ENCODE measurements at places on chromosomes 6 and 20.
A peak's percentile ranks its signal among the peaks of the same experiment; 100 is the strongest.

GRCh38 chr6:15352220-15352619 lies 106.4 kb downstream of the JARID2 start:
- DNase-seq = no peak

GRCh38 chr20:45429618-45430017 lies 13.7 kb downstream of the PIGT start:
- no peak for DNase-seq

GRCh38 chr6:35046103-35046502 lies 95.0 kb downstream of the TCP11 start:
- no peak for DNase-seq

DNA sequence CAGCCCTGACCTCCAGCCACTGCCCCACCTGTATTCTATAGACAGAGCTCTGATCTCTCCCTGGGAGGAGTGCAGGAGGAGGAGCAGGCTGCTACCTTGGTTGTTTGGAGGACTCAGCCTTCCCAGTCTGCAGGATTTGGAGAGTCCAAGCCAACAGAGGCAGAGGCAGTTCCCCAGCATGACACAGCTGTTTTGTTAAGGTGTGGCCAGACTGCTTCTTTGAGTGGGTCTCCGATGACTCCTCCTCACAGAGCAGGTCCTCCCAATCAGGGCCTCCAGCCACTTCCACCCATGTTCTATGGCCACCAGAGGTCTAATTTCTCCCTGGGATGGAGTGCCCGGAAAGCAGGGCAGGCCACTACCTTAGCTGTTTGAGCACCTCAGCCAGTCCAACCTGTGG lies 203.5 kb downstream of the HACE1 start:
- no peak for DNase-seq

- no peak for DNase-seq
Observed at GRCh38 chr6:3151691-3152090, 5.7 kb downstream of the TUBB2A start.

DNA sequence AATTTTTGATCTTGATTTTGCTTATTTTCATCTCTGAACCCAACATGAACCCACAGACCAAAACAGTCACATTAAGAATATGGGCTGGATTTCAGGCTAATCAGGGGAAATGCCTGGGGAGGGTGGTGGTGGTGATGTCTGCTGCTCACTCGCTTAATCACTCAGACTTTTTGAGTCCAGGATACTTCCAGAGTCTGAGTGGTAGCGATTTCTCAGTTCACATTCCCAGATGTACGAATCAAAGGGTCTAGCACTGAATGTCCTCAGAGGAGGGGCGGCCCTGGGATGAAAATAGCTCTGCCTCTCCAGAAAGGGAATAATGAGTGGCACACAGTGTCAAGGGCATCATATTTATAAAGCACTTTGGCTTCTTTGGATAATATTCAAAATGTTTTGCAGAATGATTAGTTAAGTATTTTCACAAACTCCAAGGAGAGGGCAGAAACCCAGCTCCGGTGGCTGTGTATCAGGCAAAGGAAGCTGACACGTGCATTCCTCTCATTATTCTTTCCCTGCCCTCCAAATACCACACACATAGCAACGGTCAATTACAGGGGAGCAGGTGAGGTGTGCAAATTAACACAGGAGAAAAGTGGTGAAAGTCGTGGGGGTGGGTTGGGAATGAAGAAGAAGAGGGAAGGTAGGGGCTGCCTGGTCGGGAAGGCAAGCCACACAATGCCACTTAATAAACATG lies 345.2 kb upstream of the RSPO3 start:
- no peak for DNase-seq

DNA sequence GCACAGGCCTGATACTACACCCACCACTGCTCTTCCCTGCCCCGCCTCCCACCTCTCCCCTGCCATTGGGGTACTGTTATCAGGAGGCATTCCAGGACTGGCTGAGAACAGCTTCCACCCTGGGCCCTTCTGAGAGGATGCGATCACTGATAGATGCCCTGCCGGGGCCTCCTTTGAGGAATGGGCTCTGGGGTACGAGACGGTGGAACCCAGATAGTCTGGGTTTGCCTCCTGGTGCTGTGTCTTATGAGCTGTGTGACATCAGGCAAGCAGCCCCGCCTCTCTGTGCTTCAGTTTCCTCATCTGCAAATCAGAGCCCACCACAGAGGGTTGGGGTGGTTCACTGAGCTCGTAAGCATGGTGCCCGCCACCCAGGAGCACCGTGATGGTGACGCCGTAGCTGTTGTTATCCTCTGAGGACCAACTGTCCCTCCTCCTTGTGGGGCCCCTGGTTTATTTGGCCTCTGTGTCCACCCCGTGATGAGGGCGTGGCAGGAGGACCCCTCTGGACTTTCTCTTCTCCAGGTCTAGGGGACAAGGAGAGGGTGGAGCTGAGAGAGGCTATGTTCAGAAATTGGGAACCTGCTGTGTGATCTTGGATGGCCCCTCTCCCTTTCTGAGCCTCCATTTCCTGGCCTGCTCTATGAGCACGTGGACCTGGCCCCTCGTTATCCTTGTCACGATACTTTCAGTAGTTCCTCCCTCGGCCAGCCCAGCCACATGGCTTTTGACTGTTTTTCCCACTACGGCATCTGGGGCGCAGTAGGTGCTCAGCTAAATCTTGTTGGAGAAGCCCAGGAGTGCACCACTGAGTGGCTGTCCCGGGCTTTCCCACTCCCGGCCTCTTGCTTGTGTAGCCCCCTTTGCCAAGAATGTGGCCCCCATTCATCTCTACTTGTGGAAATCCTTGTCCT lies 18.3 kb downstream of the SRC start:
- DNase-seq = no peak

DNA sequence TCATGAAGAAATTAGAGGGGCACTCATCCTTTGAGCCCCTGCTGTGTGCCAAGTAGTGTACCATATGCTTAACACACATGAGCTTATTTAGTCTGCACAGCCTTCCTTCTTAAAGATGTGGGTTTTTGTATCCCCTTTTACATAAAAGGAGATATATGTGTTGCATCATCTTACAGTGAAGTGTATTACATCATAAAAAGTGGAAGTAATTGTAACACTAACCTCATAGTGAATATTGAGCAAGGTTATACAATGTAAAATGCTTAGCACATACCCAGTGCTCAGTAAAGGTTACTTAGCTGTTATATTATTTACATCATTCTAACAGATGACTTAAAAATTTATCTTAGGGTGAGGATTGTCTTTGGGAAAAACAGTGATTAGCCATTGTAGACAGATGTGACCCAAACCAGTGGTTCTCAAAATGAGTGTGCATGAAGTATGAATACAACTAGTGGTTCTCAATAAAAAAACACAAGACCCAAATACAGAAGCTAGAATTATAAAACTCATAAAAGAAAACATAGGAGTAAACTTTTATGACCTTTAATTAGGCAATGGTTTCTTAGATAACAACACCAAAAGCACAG lies 3.8 kb upstream of the PIGU start:
- DNase-seq = no peak

DNA sequence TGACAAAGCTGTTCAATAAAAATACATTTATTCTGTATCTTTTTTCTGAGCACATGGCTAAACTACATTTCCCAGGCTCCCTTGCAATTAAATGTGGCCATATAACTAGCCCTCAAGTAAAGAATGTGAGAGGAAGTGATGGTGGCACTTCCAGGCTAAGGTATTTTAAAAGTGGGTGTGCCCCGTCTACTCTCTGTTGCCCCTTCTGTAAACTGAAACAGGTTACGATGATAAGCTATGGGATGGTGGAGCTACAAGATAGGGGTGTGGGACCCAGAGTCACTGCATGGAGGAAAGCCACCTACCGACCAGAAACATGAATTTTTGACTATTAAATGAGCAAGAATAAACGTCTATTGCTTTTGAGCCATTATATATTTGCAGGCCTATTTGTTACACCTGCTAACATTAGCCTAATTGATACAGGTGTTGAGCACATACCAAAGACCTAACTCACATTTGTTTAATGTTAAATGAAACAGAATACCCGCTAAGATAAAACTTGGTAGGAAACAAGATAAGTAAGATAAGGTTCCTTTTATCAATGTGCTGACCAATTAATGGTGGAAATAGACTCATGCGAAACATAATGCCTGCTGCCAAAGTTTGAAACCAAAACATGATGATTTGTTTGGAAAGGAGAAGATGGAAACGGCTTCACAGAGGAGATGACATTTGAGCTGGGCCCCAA lies 3.1 kb downstream of the FYN start:
- DNase-seq = no peak

DNA sequence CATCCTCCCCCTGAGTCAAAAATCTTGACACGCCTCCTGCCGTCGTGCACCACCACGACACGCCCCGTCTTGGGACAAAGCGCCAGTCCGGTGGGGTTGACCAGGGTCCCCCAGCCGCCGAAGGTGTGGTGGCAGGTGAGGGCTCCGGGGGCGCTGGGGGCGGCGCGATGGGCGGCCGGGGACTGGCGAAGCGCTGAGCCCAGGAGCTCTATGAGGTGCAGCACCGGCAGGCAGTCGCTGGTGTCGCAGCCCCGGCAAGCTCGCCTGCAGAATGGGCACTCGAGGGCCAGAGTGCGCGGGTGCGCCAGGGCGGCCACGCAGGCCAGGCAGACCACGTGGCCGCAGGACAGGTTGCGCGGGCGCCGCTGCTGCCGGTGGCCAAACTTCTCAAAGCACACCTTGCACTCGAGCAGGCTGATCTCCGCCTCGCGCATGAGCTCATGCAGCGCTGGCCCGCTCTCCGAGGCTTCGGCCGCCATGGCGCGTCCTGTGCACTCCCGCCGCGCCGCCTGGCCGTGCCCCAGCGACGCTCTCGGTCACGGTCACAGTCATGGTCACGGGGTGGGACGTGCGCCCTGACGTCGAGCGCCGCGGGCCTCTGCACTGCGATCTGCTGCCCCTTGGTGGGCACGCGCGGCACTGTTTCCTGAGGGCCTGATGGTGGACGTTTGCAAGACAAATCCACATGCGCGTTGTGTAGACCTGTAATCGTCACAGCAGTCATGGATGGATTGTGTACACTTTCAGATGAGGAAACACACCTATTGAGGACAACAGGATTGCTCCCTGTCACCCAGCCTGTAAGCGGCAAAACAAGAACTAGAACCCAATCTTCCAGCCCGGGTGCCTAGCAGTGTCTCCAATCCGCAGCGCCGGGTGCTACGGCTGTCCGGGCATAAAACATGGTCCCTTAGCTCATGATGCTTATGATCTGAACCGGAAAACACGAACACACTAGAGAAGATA lies at the start of gene NHLRC1:
TSS of gene NHLRC1 (minus strand) at position 550 of the 966 bp plus-strand sequence. CDS start at position 479, 71 bp downstream.
- DNase-seq = peak; percentile 54

- DNase-seq = no peak
Observed at GRCh38 chr20:59062081-59062480, 19.5 kb upstream of the PRELID3B start.

DNA sequence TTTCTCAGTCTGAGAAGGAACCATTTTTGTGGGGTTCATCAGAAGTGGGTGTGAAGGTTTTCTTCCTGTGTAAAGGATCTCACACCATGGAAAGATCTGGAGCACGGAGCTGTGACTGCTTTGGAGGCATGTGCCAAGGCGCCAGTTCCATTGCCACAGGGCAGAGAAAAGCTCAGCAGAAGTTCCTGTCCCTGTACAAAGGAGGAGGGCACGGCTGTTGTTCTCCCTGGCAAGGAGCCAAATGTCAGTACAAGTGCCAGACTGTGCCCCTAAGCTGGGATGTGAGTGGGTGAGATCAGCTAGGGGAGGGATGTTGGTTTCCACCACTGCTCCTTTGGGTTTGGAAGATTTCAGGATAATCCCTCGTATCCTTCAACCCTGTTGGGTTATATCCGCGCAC lies 117.3 kb downstream of the CRYBG1 start:
- DNase-seq = no peak

DNA sequence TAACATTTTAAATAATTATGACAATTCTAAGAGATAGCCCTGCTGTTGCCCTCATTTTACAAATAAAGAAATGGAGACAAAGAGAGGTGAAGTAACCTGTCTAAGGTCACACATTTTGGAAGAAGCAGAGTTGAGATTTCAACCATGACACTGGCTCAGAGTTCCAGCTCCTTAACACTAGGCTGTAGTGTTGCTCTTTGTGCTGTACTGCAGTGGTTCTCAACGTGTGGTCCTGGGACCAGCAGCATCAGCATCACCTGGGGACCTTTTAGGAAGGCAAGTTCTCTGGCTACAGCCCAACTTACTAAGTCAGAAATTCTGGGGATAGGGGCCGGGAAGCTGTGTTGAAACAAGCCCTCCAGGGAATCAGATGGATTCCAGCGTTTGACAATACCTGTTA lies 62.4 kb upstream of the FERMT1 start:
- DNase-seq = no peak

DNA sequence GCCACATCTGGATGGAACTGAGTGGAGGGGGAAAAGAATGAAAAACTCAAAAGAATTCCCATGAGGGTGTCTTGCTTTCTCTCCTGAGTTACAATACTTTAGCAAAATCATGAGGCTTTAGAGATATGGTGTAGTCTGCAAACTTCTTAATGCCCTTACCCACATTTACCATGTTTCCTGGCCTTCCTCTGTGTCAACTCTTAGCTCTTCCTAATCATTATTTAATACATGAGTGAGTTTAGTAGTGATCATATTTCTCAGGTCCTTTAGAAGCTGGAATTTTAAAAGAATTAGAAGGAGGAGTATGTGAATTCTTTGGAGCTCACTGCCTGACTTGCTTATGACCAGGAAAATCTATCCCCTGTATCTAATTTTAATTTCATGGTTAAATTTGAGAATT lies 39.0 kb downstream of the STX11 start:
- no peak for DNase-seq

DNA sequence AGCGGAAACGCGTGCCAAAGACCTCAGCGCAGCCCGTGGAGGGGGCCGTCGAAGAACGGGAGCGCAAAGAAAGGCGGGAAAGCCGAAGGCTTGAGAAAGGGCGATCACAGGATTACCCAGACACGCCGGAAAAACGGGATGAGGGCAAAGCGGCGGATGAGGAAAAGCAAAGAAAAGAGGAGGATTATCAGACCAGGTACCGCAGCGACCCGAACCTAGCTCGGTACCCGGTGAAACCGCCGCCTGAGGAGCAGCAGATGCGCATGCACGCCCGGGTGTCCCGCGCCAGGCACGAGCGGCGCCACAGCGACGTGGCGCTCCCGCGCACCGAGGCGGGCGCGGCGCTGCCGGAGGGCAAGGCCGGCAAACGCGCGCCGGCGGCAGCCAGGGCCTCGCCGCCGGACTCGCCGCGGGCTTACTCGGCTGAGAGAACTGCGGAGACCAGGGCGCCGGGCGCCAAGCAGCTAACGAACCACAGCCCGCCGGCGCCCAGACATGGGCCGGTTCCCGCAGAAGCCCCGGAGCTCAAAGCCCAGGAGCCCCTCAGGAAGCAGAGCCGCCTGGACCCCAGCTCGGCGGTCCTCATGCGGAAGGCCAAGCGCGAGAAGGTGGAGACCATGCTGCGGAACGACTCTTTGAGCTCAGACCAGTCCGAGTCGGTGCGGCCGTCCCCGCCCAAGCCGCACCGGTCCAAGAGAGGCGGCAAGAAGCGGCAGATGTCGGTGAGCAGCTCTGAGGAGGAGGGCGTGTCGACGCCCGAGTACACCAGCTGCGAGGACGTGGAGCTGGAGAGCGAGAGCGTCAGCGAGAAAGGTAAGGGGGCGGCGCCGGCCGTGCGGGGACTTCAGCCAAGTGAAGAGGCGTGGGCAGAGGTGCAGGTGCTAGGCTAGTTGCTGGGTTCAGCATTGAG lies 296.2 kb downstream of the RIMS1 start:
- no peak for DNase-seq

GRCh38 chr20:62307226-62308101 lies 4.7 kb downstream of the ADRM1 start:
- no peak for DNase-seq

- DNase-seq = no peak
Observed at GRCh38 chr20:46071573-46071972, 18.2 kb downstream of the NCOA5 start.

All from stimulated activated CD8-positive, alpha-beta memory T cell treated with anti-CD3 and anti-CD28 coated beads, Interleukin-7, amount 100 ng/mL, for 24 hours (primary cell).